NCI-H2081 (cell line): ENCODE measurements at places on chromosomes 2 and 18.

DNA sequence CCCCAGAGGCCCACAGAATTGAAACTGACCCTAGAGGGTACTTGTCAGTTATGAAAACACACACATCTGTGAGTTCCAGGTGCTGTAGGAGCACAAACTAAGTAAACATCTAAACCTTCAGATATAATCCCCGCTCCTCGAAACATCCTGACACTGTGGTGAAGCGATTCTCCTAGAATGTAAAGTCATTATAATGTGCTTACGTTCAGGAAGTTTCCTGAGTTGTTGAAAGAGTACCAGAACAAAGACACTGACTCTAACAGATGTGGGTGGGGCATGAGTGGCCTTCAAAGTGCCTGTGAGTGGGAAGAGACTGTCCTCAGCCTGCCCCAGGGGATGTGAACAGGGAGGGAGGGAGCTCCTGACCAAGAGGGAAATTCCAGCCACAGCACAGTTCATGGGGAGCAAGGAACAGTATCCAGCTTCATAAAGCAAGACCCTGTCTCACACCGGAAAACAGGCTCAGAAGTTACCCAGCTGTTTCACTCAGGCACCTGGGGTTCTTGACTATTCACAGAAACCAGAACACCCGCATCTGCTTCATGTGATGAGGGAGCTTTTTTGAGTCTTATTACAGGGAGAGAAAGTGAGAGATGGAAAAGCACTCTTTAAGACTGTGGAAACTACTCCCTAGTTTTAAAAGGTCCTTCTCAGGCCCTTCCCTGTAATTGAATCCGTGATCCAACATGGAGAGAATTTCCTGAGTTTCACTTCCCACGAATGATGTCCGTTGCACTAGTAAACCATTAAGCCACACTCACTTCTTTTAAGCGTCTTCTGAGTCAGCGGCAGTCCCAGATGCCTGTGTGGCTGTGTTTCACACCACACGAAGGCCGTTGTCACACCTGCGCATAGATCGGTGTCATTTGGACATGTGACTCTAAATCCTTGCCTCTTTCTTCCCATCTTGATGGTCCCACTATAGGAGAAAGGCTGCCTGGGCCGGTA, 88.6 kb upstream of the EML6 start:
- no peak for DNase-seq

DNA sequence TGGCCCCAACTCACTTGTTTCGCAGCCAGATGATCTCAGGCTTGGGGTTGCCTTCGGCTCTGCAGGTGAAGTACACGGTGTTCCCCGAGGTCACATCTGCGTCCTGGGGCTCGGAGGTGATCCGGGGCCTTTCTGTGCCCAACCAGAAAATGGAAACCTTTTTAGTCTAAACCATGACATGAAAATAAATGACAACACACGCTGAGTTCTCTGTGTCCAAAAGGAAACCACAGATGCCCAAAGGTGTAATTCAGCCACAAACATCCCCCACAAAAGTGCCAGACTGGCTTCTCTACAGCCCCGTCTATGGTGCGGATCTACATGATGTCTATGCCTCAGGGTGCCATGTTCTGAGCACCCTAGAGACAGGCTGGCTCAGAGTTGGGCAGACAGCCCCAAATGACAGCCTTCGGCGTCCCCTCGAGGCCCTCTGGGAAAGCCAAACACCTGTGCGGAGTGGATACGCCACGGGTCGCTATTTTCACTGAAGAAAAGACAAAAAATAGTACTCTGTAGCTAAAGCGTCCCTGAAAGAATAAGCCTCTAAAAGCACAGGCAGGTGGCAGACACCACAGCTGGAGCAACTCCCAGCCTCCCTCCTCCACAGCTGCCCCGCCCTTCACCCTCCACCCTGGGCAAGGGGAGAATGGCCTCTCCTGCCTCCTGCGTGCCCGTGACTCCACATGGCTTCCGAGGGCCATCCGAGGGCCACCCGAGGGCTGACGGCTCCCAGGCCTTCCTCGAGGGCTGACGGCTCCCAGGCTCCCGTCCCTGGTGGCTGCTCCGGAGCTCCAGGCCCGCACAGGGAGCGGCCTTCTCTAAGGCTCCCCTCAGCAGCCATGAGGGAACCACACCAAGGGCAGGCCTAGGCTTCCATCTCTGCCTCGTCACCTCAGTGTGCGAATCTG, 67.1 kb downstream of the PXDN start:
- no peak for DNase-seq

- no peak for DNase-seq
Observed at GRCh38 chr18:66749481-66750035, 145.7 kb upstream of the CDH19 start.

- no peak for DNase-seq
Observed at GRCh38 chr18:11992096-11992790, 10.9 kb downstream of the IMPA2 start.

- no peak for DNase-seq
Observed at GRCh38 chr2:29991086-29991485, 69.7 kb upstream of the ALK start.

DNA sequence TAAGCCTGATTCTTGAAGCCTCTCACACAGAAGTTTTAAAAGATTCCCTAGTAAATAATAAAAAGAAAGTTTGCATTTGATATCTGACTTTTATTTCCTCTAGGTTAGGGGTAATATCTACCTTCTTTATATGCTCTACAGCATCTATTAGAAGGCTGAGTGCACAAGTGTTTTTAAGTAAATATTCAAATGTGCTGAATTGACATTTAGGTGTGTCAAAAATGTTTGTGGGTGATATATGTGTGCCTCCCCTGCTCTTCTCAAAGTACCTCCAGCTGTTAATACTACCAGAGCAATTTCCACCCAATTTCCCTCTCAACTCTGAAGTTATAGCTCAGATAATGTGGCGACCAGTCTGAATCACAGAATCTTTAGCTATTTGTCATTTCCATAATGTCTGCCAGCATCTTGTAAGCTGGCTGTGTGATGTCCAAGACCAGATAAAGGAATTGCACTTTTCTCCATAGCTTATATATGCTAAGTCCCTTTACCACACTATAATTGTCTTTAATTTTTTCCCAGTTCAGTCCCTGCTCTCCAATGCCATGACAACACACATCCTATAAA, 24.4 kb upstream of the ERMN start:
- DNase-seq: no peak

DNA sequence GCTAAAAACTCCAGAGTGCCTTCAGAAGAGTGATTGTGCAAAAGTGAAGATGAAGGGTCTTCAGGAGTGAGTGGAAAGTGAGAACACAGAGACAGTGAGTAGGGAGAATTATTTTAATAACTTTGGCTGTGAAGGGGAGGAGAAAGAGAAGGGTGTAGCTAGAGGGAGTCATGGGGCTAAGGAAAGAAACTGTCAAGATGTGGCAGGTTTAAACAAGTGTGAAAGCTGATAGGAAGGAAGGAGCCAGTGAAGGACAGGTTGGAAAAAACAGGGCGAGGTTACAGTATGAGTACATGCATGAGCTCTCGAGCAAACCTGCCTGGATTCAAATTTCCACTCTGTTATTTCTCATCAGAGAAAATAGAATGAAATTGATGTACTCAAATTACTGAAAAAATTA, 17.8 kb downstream of the IL1F10 start:
- DNase-seq: no peak

- DNase-seq: no peak
Observed at GRCh38 chr2:210392469-210392881, 77.5 kb upstream of the MYL1 start.

- no peak for DNase-seq
Observed at GRCh38 chr18:23166891-23167541, 31.7 kb downstream of the CABLES1 start.

DNA sequence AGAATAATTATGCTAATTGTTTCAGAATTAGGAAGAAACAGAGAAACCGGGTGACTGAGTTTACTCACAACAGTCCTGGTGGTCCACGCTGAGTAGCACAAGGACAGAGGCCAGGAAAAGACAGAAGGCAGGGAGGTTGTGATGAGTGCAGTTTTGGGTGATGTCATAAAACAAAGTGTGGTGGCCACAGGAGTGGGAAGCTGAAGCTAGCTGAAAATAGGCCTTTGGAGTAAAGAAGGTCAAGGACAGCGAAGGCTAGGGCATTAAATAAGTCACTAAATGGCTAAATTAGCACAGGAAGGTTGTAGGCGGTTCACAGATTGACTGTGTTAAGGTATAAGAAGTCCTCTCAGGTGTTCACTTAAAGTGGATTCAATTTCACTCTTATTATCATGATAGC, 120.9 kb upstream of the TTN start:
- DNase-seq: no peak

- no peak for DNase-seq
Observed at GRCh38 chr18:63079114-63079513, 240.5 kb downstream of the BCL2 start.

- no peak for DNase-seq
Observed at GRCh38 chr2:167992278-167992677, 255.1 kb downstream of the STK39 start.

DNA sequence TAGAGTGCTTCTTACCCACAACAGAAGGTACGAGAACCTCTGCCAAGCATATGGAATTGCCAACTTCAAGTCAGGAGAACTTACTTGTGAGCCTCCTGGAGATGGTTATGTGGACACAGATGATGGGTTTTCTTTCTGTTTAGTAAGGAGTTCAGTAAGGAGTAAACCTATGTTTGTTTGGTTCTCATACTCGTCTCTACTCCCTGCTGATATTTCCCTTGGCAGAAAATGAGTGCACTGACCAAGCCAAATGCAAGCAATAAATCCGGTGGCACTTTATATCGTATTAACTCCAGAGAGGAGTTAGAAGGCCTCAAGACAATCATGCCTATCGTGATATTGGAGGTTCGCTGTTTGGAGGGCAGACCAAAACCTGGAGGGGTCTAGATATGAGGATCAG, 83.2 kb upstream of the CYP1B1 start:
- no peak for DNase-seq

DNA sequence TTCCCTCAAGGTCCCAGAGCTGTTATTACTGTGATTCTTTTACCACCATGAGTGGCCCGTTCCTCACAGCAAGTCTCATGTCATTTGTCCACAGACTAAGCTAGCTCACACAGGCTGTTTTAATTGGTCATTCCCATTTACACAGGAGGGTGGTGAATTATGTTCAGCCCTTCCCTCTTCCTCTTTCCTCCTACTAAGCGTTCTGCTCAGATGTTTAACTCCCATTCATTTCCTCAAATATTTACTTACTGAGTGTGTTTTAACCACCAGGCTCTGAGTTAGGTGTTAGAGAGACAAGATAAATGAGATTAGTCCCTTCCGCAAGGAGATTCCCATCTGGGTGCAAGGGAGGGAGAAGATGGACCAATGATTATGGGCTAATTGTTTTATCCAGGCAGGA, 403.6 kb upstream of the ACVR2A start:
- peak; percentile 67 for DNase-seq

GRCh38 chr2:196205011-196205766, 33.8 kb upstream of the STK17B start:
- DNase-seq: no peak

GRCh38 chr2:37326866-37327634, 2.4 kb upstream of the PRKD3 start:
- no peak for DNase-seq

- DNase-seq: no peak
Observed at GRCh38 chr2:65199166-65199565, 28.5 kb upstream of the ACTR2 start.

DNA sequence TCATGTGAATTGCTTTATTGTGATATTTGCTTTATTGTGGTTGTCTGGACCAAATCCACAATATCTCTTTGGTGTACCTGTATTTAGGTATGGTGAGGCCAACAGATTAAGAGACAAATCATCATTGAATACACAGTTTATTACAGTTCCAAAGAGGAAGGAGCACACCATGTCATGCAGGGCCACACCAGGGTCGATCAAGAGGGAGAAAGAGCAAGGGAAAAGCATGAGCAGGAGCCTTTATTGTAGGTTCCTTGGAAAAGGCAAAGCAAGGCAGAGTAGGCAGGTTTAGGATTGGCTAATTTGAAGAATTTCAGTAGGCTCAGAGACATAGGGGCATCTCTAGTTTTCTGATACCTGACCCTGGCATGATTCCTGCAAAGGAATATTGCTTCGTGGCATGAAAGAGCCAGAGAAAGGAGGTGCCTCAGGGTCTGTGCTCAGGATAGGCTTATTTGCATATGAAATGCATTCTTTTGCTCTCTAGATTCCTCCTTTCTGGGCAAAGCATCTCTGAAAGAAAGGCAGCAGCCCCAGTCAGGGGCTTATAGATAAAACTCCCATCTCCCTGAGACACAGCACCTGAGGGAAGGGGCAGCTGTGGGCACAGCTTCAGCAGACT, 214.2 kb upstream of the ERBB4 start:
- no peak for DNase-seq

- DNase-seq: no peak
Observed at GRCh38 chr2:154195644-154196195, 324.0 kb downstream of the GALNT13 start.

- DNase-seq: no peak
Observed at GRCh38 chr2:36087344-36087743, 268.2 kb upstream of the CRIM1 start.

DNA sequence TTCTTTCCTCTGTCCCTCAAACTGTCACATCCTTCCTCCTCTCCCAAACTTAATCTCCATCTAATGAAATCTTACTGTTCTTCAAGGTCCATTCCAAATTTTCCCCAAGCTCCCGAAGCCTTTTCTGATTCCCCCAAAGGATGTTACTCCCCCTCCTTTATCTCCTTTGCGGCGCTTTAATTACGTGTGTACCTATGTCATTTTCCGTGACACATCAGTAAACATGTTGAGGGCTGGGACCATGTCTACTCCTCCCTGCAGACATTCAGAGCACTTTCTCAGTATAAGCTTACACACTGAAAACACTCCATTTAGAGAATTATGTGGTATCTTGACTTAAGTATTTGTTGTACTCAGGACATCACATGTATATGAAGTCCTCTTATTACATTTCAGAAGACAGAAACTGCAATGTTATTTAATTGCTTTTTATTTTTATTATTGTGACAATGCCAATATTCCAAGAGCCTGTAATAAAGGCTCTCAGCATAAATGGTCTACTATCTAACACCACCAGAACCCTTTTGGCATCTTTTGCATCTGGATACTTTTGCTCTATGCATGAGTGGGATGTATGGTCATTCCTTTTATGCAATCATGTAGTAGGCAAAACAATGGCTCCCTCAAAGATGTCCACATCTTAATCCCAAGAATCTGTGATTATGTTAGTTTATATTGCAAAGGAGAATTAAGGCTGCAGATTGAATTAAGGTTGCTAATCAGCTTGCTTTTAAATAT, 1.8 kb downstream of the NMI start:
- DNase-seq: no peak

- DNase-seq: no peak
Observed at GRCh38 chr2:134290358-134290757, 36.5 kb downstream of the MGAT5 start.

DNA sequence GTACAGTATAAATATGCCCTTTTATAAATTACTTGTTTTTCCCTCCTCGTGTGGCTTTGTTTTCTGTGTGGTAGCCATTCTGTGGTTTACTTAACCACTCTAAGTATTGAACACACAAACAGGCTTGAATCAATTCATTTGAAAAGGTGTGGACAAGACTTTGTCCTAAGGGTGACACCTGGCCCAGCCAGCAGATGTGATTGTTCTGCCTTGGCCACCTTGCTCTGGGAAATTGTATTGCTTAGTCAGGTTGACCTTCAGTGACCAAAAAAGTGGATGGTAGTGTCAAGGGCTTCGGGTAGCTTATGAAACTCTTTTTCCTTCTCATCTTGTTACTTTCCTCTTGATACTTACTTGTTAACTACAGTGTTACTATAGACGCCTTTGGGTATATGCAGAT, 61.9 kb downstream of the DGKD start:
- no peak for DNase-seq
